Cardiac fibroblast (primary cell): ENCODE measurements at places on chromosomes 16 and 17.

GRCh38 chr17:74037320-74037719, 166.2 kb upstream of the RPL38 start:
- no peak for DNase-seq

DNA sequence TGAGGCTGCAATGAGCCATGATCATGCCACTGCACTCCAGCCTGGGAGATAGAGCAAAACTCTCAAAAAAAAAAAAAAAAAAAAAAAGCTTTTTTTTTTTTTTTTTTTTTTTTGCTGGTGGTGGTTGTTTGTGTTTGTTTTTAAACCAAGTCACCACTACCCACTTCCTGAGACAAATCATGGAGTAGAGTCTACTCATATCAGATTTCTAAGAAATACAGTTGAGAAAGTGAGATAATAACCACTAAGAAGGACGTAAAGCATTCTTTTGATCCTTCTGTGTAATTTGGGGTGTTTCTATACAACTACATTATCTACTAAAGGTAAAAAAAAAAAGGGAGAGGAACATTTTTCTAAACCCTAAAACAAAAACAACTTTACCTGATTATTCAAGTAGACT, 38.0 kb downstream of the AXIN2 start:
- peak; percentile 30 for DNase-seq

- peak; percentile 44 for DNase-seq
Measured at GRCh38 chr16:3637371-3637923, 17.0 kb upstream of the DNASE1 start.

- DNase-seq = no peak
Measured at GRCh38 chr17:55705847-55706246, 16.8 kb downstream of the TMEM100 start.

GRCh38 chr17:48426761-48427500, 3.1 kb downstream of the SKAP1 start:
- no peak for DNase-seq

DNA sequence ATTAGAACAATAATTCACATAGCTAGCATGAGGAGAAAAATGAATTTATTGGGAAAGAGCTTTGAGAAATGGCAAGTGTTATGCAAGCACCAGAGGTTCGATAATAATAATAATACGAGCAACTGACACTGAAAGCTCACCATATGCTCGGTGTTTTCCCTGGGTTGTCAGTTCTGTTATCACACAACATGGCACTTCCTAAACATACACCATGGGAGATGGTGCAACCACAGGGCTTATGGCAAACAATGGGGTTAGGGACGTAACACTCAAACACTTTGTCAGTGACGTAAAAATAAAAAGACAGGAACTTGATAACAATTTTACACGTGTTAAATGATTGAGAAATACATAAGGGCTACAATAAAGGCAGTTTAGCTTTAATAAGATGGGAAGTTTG, 23.7 kb downstream of the OR1D5 start:
- DNase-seq = no peak

- DNase-seq = peak; percentile 17
Measured at GRCh38 chr17:80899402-80900268, 92.0 kb upstream of the CHMP6 start.

DNA sequence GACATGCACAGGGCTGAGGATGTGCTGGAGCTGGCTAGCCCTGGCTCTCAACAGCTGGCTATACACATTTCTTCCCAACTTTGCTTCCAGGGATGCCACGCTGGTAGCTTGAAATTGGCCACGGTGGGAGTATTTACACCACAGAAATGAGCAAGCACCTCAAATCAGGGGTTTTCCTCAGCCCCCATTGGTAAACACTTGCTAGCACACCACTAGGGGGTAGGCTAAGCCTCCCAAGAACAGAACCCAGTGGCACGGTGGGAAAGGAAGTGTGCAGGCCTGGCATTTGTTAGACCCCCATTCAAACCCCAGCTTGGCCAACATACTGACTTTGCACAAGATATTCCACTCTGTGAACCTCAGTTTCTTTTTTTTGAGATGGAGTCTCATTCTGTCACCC, 12.9 kb downstream of the DRC3 start:
- no peak for DNase-seq

DNA sequence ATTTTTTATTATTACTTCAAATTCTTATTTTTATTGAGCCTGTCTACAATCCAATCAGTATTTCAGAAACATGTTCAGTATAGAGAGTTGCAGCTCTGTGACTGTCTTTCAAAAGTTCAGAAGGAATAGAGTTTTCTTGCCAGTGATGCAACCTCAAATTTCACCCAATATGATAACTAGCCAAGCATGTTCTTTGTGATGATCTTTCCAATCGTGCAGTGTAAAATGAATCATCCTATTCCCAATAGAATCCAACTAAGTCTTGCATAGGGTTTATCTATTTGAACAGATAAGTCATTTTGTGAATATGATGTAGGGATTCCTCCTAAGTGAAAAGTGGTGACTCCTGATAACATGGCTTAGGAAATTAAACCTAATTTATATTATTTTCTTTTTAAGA, 937.8 kb downstream of the KCNJ2 start:
- no peak for DNase-seq

- DNase-seq = peak; percentile 24
Measured at GRCh38 chr16:87332150-87332549, 15.0 kb upstream of the C16orf95 start.

DNA sequence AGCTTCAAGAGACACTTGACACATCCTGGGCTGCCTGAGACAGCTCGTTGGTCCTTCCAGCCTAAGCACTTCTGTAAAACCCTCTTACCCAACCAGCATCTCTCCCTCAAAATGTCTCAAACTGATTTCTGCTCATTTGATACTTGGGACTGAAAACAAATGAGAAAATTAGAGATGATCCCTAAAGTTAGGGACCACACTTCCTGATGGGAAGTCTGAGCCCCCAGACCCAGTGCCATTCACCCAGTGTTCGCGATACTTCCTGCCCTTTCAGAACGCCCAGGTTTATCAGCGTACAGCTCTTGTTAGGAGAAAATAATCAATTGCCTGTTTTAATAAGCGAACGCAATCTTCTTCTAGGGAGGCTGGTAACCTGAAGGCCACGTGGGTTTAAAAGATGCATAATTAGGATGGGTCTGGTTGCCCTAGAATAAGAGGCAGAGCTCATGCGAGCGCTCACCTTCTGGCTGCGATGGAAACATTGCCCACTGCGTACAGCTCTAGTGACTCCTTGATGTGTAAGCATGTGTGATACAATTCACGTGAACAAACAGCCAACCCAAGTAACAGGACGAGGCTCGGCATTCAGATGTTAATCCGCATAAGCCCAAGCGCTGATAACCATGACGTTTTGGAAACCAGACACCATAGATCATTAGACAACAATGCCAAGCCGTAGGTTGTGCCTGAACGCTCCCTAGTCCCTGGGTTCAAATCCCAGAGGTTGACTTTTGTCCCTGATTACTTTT, 213.1 kb downstream of the FOXL1 start:
- no peak for DNase-seq

GRCh38 chr17:76087531-76087930, 8.5 kb downstream of the ZACN start:
- no peak for DNase-seq

DNA sequence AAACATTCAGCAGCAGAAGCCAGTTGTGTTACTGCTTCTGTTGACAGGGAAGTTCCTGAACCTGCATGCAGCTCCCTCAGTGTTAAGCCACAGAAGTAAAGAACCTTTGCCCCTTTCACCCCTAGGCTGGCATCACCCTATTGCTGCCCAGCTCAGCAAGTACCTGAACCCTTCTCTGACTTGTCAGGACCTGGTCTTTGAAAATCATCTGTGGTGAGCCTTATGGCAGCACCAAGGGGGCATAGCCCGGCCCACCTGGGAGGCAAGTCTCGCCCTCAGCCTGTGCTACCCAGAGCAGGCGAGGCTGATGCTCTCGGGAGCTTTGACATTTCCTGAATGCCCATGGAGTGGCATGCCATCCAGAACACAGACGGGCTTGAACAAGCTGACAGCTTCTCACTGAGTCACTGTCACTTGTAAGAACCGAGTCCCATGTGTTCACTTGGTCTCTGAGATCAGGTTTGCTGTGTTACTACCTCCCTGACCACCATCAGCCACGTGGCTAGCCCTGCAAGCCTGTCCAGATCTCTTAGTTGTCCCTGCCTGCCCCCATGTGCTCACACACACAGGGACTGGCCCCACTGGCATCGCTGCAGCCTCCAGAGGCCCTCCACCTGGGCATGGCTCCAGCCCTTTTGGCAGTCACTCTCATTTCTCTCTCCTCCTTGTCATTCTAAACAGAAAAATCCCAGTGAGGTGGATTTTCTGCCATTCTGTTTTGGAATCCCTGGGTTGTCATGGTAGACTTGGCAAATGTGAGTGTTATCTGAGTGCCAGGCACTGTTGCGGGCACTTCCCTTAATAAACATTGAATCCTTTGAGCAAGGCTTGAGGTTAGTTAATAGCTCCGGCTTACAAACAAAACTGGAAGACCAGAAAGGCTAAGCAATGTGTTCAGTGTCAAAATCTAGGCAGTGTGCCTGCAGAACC, 2.9 kb upstream of the CARMIL2 start:
- no peak for DNase-seq

DNA sequence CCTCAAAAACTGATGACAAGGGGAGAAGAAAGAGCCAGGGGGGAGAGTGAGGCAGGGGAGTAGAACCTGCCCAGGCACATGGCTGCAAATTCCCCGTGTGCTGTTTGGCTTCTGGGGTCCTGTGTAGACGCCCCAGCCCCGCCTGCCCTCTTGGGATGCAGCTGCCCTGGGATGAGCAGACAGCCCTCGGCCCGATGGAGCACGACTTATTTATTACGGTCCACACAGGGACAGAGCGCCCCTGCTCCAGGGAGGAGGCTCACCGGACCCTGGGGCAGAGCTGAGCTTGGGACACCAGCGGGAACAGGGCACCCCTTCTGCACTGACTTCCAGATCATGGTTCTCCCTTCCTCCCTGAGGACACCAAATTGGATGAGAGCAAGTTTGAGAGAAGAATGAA, 9.1 kb downstream of the LDHD start:
- DNase-seq = no peak

DNA sequence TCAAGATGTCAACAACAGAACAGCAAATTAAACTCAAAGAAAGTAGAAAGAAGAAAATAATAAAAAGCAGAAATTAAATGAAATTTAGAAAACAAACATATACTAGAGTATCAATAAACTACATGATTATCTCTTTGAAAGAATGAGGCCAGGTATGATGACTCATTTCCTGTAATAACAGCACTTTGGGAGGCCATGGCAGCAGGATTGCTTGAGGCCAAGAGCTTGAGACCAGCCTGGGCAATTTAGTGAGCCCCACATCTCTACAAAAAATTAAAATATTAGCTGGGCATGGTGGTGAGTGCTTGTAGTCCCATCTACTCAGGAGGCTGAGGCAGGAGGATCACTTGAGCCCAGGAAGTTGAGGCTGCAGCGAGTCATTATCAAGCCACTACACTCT, 232.5 kb downstream of the RAB11FIP4 start:
- no peak for DNase-seq

DNA sequence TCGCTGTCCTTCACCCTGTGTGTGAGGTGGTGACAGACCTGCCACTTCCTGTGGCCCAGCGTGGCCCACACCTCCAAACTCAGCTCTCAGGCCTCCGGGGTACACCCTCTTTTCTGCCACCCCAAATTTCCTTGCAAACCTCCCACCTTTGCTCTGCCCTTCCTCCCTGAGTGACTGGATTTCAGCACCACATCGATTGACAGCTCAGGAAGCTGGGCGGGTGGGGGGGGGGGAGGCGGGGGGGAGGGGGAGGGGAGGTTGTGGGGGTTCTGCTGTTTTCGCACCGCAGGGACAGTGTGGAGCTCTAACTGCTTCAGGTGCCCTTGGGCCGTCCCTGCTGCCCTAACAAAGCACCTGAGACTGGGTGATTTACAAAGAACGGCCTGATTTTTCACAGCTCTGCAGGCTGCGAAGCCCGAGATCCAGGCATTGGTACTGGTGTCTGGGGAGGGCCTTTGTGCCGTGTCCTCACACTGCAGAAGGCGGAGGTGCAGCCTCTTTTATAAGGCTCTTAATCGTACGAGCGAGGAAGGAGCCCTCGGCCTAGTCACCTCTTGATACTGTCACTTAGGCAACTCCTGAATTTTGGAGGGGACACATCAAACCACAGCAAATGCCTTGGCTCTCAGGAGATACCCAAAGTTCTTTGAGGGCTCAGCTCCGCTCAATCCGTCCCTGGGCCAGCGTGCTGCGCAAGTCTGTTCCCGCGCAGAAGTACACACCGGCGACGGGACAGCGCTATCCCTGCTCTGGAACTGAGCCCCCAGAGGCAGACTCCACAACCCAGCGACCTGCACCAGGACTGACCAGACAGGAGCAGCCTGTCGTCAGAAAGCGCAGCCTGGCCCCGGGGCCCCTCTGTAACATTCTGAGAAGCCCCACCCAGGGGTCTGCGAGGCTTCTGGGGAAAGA, 3.6 kb downstream of the NDUFAF8 start:
- DNase-seq = no peak

GRCh38 chr17:18197535-18198194, 14.0 kb downstream of the ALKBH5 start:
- no peak for DNase-seq

DNA sequence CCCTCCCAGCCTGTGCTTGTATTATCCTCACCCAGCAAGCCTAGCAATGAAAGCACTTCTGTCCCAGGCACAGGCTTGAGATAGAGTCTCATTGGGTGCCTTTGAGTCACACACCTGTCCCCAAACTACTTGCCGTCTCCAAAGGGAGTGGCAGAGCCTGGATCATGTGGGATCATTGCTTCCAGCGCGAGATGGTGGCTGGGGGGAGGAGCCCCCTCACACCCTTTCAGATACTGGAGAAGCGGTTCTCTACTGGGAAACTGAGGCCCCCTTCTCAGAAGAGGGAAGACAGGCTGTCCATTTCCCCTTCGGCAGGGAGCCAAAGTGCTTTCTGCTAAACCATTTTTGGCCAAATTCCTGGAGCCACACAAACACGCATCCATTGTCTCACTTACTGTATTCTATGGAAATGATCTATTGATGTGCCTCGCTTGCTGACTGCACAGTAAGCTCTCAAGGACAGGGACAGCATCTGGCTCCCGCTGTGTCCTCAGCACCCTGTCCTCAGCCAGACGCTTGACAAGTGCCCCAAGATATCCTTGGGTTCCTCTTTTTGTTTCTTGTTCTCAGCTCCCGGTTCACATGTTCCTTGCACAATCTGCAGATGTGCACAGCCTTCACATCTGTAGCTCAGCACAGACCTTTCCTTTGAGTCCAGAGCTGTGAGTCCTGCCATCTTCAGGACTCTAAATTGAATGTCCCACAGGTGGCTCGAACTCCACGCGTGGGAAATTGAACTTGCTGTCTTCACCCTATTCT, 26.0 kb upstream of the DLX3 start:
- no peak for DNase-seq

GRCh38 chr17:77264617-77265230, 124.0 kb downstream of the SEC14L1 start:
- DNase-seq = no peak

GRCh38 chr16:71461686-71462648, at the start of gene ZNF23:
Gene ZNF23, minus strand, starts transcription at chr16:71462247. Its CDS starts 5,451 bp downstream, at chr16:71456796.
- DNase-seq = peak; percentile 80

DNA sequence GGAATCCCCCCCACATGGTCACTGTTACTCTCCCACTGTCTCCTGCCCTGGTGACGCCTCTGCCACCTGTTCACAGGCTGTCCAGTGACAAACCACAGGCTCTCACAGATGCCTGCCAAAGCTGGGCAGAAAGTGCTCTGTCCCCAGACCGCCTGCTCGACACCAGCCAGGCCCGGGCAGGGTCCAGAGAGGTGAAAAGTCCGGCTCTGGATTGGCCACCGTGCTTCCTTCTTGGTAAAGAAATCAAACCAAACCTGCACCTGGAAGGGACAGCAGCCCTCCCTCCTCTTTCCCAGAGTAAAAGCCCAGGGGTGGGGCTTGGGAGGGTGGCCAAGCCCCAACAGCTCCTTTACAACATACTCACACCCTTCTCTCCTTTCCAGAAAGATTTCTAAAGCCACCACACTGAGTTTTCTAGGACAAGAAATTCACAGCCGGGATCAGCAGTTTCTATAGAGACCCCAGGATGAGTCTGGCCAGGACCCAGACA, 6.2 kb downstream of the PCGF2 start:
- DNase-seq = peak; percentile 50
